AG20443 (cell line): ENCODE measurements at places on chromosomes 2 and 18.

GRCh38 chr2:6287406-6287805 lies 578.3 kb downstream of the CMPK2 start:
- DNase-seq: no peak

DNA sequence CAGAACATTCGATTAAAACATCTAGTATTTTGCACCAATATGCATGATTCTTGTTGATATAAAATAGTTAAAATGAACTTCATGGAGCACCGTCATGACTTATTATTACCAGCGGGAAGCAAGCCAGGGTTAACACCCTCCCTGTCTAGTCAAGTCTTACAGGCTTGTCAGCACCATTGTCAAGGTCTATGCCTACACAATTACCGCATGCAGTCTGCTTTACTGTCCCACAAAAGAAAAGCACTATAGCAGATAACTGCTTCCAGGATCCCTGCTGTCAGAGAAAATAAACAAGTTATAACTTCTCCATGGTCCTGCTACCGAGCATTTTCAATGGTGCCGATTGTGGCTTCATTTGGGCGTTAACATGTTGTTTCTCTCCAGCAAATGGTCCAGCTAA lies 968.0 kb upstream of the FAM98A start:
- DNase-seq: no peak

GRCh38 chr2:210558708-210559107 lies 2.3 kb downstream of the CPS1 start:
- DNase-seq: no peak

GRCh38 chr2:135637456-135638087 lies 104.1 kb upstream of the UBXN4 start:
- DNase-seq: no peak

- peak; percentile 16 for DNase-seq
These were observed 778 bp downstream of the BBS5 start for GRCh38 chr2:169480079-169480465.

GRCh38 chr2:61187085-61187484 lies 25.1 kb downstream of the C2orf74 start:
- no peak for DNase-seq

DNA sequence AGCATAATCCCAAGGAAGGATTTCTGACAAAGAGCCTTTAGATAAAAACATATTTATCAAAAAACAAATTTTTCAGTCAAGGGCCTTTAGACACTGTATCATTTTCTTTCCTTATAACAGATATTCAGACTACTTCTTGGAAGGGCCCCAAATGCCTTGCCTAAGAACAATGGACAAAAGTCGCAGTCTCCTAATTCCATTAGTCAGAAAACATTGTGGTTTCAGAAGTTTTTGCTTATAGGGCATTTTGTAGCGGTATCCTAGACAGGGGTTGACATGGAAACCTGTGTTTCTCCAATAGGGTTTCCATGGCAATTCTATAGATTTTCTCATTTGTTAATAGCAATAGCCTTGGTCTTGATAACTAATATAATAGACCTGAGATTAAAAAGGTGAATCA lies 36.7 kb upstream of the AGPS start:
- DNase-seq: no peak

DNA sequence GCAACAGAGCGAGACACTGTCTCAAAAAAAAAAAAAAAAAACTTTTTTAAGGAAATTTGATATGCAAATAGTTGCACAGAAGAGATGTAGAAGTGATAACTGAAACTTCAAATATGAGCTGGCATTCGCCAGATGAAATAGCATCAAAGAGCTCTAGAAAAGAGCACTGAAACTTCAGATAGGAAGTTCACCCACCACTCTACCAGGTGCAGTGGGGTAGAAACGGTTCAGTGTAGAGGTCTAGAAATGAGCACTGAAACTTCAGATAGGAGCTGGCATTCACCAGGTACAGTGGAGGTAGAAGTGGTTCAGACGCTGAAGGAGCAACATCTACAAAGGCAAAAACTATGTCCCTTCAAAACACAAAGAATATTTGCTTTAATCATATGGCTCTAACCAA lies 9.0 kb upstream of the ONECUT2 start:
- DNase-seq: no peak

DNA sequence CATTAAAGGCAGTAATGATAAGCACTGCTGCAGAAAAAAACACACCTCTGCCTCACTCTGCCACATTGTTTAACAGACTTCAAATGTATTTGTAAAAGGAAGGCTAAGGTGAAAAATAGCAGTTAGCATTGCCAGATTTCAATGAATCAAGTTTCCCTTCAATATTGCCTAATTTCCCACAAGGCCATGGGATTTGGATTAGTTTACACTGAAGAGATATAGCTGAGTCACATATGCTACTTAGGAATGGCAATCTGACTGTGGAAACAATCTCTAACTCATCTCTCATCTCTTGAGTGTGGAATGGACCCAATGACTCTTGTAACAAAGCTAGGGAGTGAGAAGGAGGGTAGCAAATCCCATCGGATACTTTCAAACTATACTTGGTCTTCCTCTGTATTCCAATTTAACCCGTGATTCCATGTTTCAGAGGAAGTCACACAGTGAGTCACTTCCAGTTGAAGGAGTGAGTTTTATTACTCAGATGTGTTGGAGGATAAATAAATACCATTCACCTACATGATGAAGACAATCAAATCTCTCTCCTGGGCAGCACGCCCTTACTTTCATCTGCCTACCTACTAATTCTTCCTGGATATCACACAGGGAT lies 5.1 kb downstream of the B4GALT6 start:
- DNase-seq: no peak

DNA sequence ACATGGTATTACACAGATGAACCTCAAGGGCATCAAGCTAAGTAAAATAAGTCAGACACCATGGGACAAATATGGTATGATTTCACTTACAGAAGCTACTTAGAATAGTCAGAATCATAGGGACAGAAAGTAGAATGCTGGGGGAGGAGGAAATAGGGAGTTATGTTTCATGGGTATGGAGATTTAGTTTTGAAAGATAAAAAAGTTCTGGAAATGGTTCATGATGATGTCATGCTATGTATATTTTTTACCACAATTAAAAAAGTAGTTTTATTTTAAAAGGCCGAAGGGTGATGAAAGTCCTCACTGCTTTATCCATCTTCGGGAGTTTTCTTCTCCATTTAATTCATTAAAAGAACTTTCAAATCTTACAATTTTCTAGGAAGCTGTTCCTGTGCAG lies 181.9 kb downstream of the CALCRL start:
- no peak for DNase-seq

- DNase-seq: no peak
These were observed 44.7 kb downstream of the POMC start for GRCh38 chr2:25123682-25124081.

DNA sequence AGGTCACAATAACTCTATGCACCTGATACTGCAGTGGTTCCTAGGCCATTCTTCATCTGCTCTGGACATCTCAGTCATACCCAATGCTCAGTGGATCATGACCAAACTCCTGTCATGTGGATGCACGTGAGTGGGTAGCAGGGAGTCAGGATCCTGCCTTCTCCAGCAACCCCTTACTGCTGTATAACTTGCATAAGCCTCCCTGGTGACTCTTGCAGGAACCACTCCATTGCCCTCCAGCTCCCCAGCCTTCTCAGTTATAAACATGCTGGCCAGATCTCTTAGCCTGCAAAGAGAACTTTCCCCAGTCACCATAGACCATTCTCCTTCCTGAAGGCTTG lies 98.6 kb upstream of the ZNF397 start:
- no peak for DNase-seq

GRCh38 chr18:56748698-56749268 lies 97.6 kb downstream of the WDR7 start:
- DNase-seq: peak; percentile 37

DNA sequence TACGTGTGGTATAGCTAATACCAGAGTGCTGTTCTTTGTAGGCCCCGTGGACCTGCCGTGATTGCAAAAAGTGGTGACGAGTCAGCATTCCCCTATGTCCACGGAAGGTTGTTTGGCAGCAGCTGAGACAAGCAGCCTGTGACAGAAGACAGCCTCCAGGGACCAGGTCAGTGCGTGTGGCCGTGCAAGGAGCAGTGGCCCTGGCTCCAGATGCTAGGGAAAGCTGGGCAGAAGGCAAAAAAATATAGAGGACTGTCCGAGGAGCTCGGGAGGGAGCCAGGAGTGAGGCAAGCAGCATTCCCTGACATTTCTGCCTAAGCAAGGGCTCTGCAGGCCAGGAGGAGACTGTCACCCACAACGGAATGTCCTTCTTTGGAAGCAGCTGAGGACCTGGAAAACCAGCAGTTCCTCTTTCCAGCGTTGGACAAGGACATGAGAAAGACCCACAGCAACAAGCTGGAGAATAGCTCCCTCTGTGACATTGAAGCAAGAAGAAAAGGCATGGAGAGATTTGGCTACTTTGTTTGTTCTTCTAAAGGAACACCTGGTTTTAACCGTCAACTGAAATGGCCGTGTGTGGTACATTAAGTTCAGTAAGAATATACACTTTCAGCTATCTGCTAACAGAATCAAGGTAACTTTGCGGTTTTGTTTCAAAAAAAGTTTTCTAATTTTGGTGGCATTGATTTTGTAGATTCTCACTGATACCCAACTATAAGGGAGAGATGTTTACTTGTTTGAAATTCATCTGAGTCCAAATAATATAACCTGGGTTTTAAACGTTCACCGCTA lies 58.3 kb downstream of the NPAS2 start:
- peak; percentile 48 for DNase-seq

GRCh38 chr2:76584474-76584873 lies 873.8 kb upstream of the GCFC2 start:
- no peak for DNase-seq

DNA sequence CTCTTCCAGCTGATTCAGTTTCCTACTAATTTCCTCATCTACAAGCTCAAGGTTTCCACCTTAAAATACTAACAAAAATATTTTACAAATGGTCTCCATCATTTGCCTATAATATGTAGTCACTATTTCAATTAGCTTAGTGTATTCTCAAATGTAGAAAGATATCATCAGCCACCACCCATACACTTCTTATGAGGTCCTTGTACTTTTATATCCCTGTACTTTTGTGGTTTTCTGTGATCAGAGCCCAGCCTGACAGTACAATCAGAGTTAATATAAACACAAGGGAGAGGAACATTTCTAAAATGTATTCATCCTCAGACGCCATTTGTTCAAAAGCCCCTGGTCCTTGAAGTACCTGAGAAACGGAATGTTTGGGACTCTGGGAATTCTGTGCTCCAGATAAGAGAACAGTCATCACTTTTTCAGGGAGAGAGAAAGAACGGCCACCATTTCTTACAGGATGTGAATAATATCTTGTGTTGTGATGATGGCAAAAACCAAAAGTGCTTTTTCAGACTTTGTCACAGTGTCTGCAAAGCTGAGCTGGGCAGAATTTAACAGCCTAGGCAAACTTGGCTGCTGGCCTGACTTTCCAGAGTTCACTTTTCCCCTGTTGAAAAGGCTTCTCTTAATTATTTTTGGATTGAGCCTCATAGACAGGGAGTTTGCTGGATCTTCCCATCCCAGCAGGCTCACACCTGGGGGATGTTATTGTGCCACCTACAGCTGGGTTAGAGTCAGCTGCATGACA lies 361.7 kb upstream of the ACVR2A start:
- DNase-seq: no peak

- no peak for DNase-seq
These were observed 872 bp downstream of the RDH14 start for GRCh38 chr2:18559531-18560030.

DNA sequence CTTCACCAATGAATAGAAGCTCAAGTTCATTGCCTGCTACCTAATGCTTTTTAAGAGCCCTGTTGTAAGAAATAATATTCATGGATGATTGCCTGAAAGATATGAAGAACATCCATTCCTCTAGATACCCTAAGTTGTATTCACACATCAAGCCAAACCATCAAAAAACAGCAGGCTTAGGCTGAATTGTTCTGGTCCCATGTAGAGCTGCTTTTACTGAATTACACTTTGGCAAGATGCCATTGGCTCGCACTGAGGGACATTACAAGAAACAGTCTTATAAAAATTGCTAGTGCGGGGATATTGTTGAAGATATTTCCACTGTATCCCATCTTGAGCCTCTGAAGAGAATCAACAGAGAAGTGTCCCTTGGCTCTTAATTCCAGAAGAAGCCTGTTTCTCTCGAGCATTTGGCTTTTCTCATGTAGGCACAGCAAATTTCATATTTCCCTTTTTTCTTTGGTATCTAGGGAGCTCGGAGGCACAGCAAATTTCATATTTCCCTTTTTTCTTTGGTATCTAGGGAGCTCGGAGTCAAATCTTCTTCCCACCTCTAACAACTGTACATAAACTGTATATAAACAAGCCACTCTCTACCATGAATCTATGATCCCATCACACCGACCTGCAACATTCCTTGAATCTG lies 107.5 kb downstream of the COLEC12 start:
- no peak for DNase-seq

- DNase-seq: no peak
These were observed 442.8 kb downstream of the ZNF516 start for GRCh38 chr18:76052227-76052595.

DNA sequence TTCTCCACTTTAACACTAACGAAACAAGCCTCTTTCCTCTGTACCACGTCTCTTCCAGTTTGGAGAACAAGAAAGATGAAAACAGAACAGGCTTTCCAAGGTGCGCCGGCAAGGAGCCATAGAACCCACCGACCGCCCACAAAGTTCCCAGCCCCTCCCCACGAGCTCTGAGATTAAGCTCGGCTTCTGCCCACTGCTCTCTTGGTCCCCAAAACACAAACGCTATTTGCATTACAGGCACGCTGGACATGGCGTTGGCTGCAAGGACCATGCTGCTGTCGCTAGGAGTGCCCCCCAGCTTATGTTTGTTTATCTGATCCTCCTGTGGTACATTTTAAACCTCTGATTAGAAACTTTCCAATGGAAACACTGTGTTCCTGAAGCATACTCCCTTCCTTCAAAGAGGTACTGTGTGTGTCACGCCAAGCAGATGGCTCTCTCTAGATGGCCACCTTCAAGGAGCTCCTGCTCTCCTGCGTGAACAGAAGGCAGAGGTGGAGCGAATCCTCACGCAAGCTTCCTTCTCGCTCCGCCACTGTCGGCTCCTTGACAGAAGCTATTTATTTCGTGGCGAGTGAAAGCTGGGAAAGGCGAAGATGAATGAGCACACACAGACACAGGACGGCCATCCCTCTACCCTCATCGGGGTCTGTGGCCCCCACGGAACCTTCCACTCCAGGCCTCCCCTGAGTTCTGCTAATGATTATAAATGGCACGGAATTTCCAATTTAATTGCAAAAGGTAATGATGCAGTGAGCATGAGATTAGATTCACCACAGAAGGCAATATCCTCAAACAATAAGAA lies 166.2 kb downstream of the EIPR1 start:
- DNase-seq: no peak

- DNase-seq: no peak
These were observed 690.5 kb downstream of the ADCYAP1 start for GRCh38 chr18:1595195-1595594.

- DNase-seq: no peak
These were observed 307.3 kb upstream of the FBXO11 start for GRCh38 chr2:48213646-48214045.
